ENCODE measurements at places on chromosomes 5 and 9. TPM values are rescaled to one million over a fixed set of nuclear protein-coding genes. Genes with fewer than 3 reads are reported as not detected.

DNA sequence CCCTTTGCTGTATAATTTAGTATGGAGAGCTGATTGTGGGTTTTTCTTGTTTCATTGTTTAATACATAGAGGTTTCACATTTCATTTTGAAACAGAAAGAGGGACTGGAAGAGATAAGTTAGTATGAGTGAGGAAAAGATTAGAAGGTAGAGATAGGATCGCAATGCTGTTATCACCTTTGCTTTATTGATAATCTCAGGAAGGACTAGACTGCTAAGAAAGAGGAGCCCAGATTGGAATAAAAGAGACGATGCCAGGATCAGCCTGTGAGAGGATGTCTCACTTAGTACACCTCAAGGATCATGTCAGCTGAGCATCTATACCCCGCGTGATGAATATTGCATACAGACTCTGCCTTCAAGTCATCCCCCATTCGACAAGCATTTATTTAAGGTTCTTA is 178.0 kb upstream of the DMAC1 start:
- H3K4me3 ChIP-seq, result no peak overlapping the region
- H3K27ac ChIP-seq, result no peak overlapping the region
- H3K36me3 ChIP-seq, result no peaks in the 10 kb centered on the region
- no peaks in the 10 kb centered on the region for H3K27me3 ChIP-seq

GRCh38 chr9:38024036-38024681 is 44.9 kb downstream of the SHB start:
- H3K4me1 ChIP-seq, result peaks cover 75% of the 10 kb centered on the region
- H3K27ac ChIP-seq, result no peak overlapping the region
- no peaks in the 10 kb centered on the region for H3K36me3 ChIP-seq
- no peak overlapping the region for H3K4me3 ChIP-seq

DNA sequence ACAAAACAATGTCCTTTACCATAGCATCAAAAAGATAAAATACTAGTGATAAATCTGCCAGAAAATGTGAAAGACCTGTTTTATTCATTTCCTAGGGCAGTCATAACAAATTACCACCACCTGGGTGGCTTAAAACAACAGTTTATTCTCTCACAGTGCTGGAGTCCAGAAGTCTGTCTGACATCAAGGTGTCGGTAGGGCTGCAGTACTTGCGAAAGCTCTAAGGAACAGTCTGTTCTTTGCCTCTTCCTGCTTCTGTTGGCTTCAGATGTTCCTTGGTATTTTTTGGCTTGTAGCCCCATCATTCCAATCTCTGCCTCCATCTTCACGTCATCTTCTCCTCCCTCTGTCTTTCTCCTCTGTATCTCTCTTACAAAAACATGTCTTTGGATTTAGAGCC is 51.0 kb downstream of the PTPDC1 start:
- peak; percentile 51 for DNase-seq
- H3K4me1 ChIP-seq, result no peaks in the 10 kb centered on the region
- no peaks in the 10 kb centered on the region for H3K27me3 ChIP-seq
- no peak overlapping the region for H3K4me3 ChIP-seq

DNA sequence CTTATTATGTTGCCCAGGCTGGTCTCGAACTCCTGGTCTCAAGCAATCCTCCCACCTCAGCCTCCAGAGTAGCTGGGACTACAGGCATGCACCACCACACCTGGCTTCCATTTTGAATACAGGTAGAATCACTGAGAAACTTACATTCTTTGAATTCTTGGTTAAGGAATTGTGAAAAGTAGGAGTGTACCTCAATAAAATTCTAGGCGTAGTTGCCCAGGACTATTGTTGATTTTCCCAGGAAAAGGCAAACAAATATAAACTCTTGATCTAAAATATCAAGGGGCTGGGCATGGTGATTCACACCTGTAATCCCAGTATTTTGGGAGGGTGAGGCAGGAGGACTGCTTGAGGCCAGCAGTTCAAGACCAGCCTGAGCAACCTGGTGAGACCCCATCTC is 16.8 kb upstream of the DMXL1 start:
- H3K4me1 ChIP-seq, result peaks cover 4% of the 10 kb centered on the region
- no peaks in the 10 kb centered on the region for H3K27me3 ChIP-seq
- no peak overlapping the region for H3K4me3 ChIP-seq
- H3K36me3 ChIP-seq, result no peaks in the 10 kb centered on the region
- H3K27ac ChIP-seq, result no peak overlapping the region

DNA sequence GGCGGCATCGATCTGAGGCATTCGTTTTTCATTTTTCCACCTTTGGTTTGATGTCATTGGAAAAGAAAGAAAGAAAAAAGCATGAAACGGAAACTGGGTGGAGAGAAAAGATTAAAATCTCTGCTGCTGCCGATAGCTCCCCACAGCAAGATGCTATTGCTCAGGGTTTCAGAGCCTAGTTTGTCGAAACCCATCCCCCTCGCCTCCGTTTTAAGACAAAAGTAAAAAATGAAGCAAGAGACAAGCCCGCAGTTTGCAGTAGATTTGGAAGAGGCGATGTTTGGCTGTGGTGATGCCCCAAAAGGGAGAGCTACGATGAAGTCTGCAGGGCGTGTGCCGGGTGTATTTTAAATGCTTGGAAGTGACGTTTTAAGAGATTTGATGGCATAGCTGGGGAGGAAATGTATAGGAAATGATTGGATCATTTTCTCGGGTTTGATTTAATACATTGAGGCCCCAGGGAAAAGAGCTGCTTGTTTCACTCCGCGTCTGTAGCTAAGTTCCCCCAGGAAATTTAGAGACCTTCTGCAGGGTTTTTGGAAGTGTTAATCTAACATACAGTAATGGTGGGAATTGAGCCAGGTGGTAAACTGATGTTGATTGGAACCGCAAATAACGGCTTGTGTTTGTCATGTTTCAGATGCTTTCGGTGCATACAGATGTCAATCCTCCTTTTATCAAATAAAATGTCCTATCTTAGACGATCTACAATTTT is 909 bp downstream of the NDFIP1 start:
- no peaks in the 10 kb centered on the region for H3K4me1 ChIP-seq
- H3K36me3 ChIP-seq, result no peaks in the 10 kb centered on the region
- H3K27ac ChIP-seq, result peak overlapping the region; percentile 99
- DNase-seq, result peak; percentile 27
- no peaks in the 10 kb centered on the region for H3K27me3 ChIP-seq
- peak overlapping the region; percentile 90 for H3K4me3 ChIP-seq

NSG2 gene
- not detected for polyA plus RNA-seq

EMB gene
- polyA plus RNA-seq, result 60.8 TPM

GRCh38 chr5:89071941-89072331 is 189.0 kb upstream of the MEF2C start:
- H3K4me1 ChIP-seq, result no peaks in the 10 kb centered on the region
- DNase-seq, result no peak
- no peaks in the 10 kb centered on the region for H3K27me3 ChIP-seq
- H3K27ac ChIP-seq, result no peak overlapping the region
- no peaks in the 10 kb centered on the region for H3K36me3 ChIP-seq
- H3K4me3 ChIP-seq, result no peak overlapping the region

Data from small intestine (tissue), 16 donors.